ENCODE measurements at places on chromosomes 4 and X.

DNA sequence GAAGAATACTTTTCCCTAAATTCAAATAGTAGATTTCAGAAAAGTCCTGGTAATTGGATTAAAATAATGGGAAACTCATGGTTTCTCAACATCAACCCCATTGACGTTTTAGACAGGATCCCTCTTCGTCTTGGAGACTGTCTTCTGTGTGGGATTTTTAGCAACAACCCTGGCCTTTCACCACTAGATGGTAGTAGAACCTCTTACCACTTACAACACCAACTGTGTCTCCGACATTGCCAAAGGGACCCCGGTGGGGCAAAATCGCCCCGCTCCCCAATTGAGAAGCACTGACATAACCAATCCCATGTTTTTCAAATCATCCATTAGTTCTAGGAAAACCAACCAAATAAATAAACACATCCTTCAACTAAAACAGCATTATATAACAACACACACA lies 16.9 kb upstream of the ANOS1 start:
- no peak for DNase-seq

DNA sequence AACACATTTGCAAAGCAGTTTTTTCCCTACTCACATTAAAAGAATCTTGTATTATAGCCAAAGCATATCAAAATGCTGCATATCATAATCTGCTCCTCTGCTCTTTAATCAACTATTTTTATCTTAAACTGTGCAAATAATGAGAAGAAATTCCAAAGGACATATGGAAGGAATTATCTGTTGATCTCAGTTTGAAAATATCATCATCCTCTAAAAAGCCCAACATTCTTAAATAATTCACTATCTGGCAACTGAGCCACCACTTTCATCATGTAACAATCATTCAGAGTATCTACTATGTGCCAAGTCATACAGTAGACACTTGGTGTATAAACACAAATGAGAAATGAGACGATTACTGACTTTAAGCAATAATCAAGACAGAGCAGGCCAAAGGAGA lies 63.0 kb downstream of the PRSS12 start:
- DNase-seq: no peak

DNA sequence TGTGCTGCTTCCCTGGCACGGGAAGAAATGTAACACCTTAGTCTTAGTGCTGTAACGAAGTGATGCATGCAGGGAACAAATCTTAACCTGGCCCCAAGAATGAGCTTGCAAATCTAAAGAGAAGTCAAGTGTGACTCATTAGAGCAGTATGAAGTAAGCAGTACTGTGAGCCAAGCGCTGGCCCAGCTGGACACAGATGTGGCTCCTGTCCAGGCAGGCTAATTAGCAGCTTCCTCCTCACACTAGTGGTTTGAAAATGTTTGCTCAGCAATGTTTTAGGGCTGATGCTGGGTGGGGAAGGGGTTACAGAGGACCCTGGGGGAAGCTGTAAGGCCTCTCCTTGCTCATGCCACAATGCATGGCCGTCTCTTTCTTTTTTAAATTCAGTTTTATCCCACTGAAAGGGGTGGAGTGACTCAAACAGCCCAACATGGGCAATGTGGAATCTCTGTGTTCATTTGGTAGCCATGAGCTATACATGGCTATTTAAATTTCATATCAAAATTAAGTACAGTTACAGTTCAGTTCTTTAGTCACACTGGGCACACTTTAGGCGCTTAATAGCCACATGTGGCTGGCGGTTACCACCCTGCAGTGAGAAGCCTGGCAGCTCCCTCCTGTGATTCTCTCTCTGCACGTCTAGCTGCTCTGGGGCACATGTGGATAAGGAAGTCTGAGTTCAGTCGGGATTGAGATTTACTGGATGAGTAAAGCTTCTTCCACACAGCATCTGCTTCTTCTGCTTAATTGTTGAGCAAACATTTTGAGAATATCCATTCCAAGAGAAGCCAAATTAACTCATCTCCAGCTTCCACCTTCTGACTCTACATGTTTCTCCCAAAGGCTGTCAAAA lies 48.8 kb downstream of the MAP7D2 start:
- DNase-seq: peak; percentile 39

DNA sequence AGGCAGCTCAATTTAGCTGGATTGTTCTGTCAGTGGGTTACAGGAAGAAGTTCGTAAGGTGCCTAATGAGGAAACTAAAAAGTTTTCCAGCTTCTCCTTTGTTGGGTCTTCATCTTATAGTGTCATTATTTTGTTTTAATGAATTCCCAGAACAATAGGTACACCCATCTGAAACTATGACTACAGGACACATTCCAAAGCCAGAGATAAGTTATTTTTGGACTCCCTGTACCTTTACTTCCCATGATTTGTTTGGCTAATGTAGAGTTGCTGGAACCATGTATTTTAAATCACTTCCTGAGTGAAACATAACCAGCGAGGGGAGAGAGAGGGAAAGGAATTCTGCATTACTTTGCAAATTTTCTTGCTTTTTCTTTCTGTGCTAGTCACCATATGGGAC lies 114.0 kb downstream of the CLCN5 start:
- DNase-seq: no peak

DNA sequence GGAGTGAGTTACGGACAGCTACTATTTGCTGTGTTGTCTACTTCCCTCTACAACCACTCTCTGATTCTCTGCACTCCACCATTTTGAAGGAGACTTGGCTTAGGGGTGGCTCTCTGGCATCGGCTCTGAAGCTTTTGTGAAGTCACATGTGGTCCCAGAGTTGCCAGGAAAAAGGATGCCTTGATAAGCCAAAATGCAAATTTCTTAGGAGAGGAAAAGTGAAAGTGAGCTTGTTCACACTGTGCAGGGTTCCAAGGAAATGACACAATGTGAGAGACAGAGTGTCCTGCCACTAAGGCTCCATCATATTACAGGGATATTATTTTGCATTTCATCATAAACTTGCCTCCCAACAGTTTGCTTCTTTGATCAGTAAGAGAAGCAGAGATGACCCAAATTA lies 7.2 kb downstream of the PHOX2B start:
- no peak for DNase-seq

- DNase-seq: no peak
Observed at GRCh38 chr4:163448540-163449203, 24.9 kb downstream of the TKTL2 start.

- no peak for DNase-seq
Observed at GRCh38 chr4:86500527-86500926, 93.6 kb upstream of the PTPN13 start.

DNA sequence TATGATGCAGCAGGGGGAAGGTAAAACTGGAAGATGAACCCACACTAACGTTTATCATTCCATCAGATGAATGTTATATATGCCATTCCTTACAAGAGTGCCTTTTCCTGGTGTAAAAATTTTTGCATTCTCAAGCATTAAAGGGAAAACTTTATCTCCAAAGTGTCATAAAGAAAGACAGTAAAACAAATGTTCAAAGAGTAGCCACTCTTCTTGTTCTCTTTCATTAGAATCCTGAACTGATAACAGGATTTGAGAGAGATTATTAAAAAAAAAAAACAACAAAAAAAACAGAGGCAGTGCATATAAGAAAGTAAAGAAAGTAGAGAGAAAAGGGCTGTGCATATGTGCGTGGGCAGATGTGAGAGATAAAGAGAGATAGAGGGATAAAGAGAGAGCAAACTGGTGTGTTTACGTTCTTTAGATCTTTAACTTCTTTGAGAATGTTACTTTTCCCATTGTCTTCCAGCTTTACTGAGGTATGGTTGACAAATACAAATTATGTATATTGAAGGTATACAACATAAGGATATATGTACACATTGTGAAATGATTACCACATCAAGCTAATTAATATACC lies 275.4 kb downstream of the HS3ST1 start:
- no peak for DNase-seq

GRCh38 chr4:40149960-40150385 lies 46.9 kb upstream of the RHOH start:
- DNase-seq: peak; percentile 70

DNA sequence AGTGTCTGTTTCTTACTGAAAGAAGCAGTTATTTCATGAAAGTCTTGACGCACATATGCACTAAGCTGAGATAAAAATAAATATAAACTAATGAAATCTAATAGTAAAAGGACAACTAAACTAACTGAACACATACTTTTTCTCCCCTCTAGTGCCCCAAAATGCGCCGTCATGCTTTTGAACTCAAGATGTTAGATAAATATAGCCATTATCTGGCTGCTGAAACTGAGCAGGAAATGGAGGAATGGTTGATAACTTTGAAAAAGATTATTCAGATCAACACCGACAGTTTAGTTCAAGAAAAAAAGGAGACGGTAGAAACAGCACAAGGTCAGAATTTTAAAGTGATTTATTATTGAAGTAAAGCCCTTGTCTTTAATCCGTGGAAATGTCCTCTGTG lies 70.2 kb downstream of the DOCK11 start:
- no peak for DNase-seq

DNA sequence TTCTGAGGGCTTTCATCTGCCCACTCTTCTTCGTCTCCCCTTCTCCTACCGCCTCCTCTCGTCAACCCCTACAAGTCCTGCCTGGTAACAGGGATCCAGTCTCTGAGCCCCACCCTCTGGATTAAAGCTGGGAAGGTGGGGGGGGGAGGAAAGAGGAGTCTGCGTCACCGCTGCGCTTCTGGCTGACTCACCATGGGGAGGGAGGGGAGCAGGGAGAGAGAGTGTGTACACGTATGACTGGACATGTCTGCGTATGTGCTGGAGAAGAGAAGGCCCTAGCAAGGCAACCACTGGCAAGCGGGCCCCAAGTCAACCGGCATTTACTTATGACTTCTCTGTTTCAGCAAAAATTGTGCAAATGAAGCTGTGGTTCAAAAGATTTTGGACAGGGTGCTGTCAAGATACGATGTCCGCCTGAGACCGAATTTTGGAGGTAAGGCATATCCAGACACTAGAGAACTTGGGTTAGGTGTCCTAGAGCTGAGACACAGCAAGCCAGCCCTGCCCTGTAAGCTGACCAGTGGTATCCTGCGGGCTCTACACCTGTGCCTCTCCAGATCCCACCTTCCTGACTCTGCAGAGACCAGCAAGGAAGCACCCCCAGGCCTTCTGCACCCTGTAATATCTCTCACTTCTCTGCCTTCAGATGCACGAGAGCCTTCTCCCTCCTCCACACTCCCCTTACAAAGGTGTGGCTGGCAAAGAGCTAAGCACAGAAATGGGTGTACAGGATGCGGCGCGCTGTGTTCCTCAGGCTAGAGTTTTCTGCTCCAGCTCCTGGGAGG lies 2.5 kb downstream of the GABRQ start:
- no peak for DNase-seq

DNA sequence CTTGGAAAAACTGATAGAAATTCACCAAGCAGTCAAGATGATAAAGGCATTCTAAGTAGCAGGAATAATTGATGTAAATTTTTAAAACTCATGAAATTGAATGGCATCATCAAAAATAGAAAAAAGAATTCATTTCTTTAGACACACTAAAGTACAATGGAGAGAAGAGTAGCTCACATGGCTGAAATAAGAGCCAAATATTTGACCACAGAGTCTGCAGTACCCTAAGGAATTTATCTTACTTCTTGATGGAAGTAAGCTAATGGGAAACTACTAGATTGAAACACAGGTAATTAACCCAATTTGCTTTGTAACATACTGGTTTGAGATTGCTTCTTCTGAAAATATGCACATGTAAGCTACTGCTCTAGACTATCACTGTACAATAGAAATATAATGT lies 70.8 kb upstream of the GPM6A start:
- DNase-seq: no peak

- DNase-seq: no peak
Observed at GRCh38 chrX:124282580-124282979, 49.9 kb upstream of the TEX13D start.

- no peak for DNase-seq
Observed at GRCh38 chrX:50618788-50619558, 148.3 kb upstream of the DGKK start.

- DNase-seq: no peak
Observed at GRCh38 chrX:110248578-110248977, 69.3 kb downstream of the AMMECR1 start.

Data from inflammatory macrophage treated with lipopolysaccharide for 1 hour (primary cell).